ENCODE measurements at places on chromosomes 7 and 10.

DNA sequence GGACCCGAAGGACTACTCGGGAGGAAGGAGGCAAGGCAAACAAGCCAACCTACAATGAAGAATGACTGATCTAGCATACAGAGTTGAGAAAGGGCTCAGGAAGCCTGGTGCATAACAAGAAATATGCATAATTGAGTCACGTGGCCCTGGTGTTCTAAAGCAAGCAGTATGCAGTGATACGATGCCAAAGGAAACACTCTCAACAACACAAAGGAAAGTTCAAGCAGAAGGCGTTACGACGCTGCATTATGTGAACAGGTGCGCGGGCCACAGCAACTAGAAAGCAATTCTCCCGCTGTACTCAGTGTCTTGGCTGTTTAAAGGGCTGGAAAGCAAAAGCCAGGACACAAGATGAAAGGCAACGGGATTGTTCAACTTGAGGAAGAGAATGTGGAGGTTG lies 100.8 kb downstream of the PRTFDC1 start:
- no peak for DNase-seq

DNA sequence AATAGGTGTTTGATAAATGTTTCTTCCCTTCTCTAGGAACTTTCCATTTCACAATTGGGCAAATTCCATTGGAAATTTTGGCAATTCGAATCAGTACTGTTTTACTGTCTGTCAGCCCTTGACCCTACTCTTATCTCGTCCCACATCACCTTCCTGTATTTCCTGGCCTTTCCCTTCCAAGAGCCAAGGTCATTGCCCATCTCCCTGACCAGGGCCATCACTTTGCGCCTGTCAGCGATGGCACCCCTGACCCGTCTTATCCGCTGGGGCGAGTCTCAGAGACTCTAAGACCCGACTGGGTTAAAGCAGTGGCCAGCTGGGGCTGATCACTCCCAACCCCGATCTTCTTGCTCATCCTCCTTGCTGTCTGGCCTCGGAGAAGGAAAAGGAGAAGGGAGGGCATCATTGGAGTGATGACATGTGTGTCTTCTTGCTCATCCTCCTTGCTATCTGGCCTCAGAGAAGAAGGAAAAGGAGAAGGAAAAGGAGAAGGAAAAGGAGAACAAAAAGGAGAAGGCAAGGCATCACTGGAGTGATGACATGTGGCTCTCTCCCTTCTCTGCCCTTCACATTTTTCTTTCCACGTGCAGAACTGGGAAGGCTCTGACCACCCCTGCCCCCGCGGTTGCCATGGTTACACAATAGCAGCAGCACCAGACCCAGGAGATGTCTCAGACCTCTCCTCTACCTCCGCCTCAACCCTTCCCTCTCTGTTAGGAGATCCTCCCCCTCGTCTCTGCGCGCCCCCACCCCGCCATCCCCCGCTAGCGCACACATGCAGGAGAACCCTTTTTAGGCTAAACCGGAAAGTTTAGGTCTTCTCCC lies 2.0 kb downstream of the SEMA3D start:
- DNase-seq = no peak

GRCh38 chr7:154975984-154976383 lies 26.9 kb downstream of the PAXIP1 start:
- no peak for DNase-seq

GRCh38 chr7:87047-87446 lies 105.3 kb upstream of the FAM20C start:
- no peak for DNase-seq

DNA sequence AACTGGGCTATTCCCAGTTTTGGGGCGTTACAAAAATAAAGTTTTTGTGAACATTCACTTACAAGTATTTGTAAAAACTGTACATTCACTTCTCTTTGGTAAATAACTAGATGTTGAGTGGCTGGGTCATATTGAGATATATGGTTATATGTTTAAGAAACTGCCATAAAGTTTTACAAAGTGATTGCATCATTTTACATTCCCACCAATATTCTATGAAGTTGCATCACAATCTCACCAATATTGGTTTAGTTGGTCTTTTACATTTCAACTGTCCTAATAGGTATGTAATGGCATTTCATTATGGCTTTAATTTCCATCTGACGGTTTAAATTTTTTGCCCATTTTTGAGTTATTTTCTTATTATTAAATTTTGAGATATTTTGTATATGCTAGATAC lies 251.7 kb upstream of the GNAI1 start:
- DNase-seq = no peak

GRCh38 chr10:11489591-11489990 lies 121.9 kb downstream of the USP6NL start:
- no peak for DNase-seq

DNA sequence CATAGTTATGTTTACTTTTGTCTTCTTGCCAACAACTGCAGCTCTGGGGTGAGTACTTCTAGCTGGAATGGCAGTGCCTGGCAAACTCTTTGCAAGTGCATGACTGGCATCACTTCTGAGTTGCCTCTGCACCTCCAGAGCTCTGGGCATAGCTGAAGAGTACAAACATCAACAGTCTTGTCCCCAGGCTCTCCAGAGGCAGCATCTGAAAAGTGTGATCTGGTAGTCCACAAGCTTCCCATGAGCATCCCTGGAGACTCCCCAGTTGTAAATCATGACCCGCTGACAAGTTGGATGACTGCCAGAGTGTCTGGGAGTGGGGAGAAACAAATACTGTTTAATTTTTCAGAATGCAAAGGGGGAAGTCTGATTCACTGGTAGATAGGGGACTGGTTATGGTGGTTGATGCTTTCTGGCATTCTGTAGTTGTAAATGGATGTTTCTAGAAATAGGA lies 138.9 kb upstream of the CDK13 start:
- DNase-seq = no peak

DNA sequence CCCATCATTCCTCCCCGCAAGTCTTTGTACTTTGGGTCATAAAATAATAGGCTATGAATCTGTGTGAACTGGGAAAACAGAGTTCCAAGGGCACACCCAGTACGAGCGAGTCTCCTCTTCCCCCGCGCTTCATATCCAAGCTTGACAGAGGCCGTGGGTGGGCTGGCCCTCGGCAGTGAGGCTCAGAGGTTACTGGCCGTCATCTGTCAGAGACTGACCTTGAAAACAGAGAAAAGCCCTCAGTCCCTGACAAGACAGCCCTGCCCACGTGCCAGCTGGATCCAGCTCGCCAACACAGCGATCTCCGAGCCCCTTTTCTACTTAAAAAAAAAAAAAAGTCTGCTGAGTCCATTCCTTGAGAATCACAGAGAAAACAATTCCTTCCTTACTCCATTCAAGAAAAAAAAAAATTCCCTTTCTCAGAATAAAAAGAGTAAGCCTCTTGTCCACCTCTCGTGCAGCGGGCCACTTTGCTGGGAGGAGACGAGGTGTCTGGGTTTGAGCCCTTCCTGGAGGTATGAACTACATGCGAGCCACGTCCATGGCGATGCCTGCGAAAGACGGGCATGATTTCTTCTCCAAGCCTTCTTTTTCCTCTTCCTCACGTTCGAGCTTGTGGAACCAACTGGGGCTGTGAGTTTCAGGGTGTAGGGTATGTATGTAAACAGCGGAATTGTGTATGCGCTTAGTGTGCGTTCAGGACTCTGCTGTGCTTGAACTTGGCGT lies 744 bp upstream of the BICC1 start:
- DNase-seq = no peak

GRCh38 chr10:3534433-3534832 lies 250.6 kb downstream of the KLF6 start:
- DNase-seq = no peak

GRCh38 chr7:32447218-32447617 lies 43.0 kb downstream of the LSM5 start:
- DNase-seq = no peak

- DNase-seq = no peak
Observed at GRCh38 chr10:101481256-101481655, 106.8 kb downstream of the POLL start.

GRCh38 chr10:126004752-126005151 lies 108.4 kb downstream of the FANK1 start:
- no peak for DNase-seq

- no peak for DNase-seq
Observed at GRCh38 chr10:3364768-3365480, 192.3 kb upstream of the PITRM1 start.
